CD4-positive, alpha-beta memory T cell (primary cell): ENCODE measurements at places on chromosomes 6 and 20. TPM values are rescaled to one million over a fixed set of nuclear protein-coding genes. Genes with fewer than 3 reads are reported as not detected.
A peak's percentile ranks its signal among the peaks of the same experiment; 100 is the strongest.

- H3K36me3 ChIP-seq = peaks cover 12% of the 10 kb centered on the region
- H3K4me1 ChIP-seq = peaks cover 39% of the 10 kb centered on the region
- DNase-seq = no peak
- peak overlapping the region; percentile 91 for H3K27ac ChIP-seq
Measured at GRCh38 chr6:135053406-135053805, 1.2 kb downstream of the HBS1L start.

Gene EYS
- 0.20 TPM for polyA plus RNA-seq

- H3K36me3 ChIP-seq = no peaks in the 10 kb centered on the region
- H3K27ac ChIP-seq = no peak within 1 kb of the TSS
- no peak within 1 kb of the TSS for H3K4me3 ChIP-seq
- no peaks in the 10 kb centered on the region for H3K27me3 ChIP-seq
Measured at GRCh38 chr20:9068841-9069663, at the start of gene PLCB4. Gene PLCB4 (plus strand): TSS chr20:9069087. CDS start chr20:9307815, 238,728 bp downstream.

GRCh38 chr6:107118976-107119375 is 3.7 kb upstream of the BEND3 start:
- H3K4me1 ChIP-seq = peaks cover 13% of the 10 kb centered on the region
- peaks cover 5% of the 10 kb centered on the region for H3K27me3 ChIP-seq
- no peak overlapping the region for H3K4me3 ChIP-seq
- DNase-seq = no peak
- H3K27ac ChIP-seq = no peak overlapping the region

DNA sequence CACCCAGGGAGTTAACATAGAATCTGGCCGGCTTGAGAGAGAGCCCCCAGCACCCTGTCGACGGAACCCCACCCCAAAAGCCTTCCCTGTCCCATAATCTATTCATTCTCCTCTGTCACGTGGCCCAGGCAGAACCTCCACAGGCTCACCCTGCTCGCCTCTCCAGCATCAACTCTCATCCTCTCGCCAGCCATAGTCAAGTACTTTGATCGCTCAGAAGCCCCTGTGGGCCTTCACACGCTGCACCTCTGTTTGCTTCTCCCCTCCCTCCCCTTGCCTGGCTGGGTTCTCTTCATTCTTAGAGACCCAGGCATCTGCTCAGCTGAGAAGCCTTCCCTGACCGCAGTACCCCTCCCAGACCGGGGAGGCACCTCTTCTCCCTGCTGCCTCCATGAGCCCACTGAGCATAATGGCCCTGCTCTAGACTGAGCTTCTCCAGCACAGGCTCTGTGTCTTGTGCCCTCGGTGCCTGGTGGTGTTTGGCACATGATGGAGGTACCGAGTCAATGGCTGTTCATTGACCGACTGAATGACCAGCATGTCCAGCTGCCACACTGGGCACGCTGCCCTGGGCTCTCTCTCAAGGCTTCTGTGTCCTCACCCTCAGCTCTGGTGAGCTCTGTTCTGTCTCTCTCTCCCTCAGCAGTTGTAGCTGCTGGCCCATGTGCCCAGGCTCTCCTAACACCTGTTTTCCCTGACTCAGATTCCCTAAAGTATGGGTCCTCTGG is 33.7 kb downstream of the PKIG start:
- H3K27ac ChIP-seq = no peak overlapping the region
- H3K36me3 ChIP-seq = peaks cover 15% of the 10 kb centered on the region
- DNase-seq = no peak
- H3K4me1 ChIP-seq = peaks cover 34% of the 10 kb centered on the region
- no peak overlapping the region for H3K4me3 ChIP-seq
- no peaks in the 10 kb centered on the region for H3K27me3 ChIP-seq

GRCh38 chr20:50387996-50388332 is 122.2 kb upstream of the PTPN1 start:
- no peak overlapping the region for H3K27ac ChIP-seq
- no peaks in the 10 kb centered on the region for H3K27me3 ChIP-seq
- no peaks in the 10 kb centered on the region for H3K36me3 ChIP-seq
- no peak for DNase-seq
- no peak overlapping the region for H3K4me3 ChIP-seq

- DNase-seq = no peak
- no peaks in the 10 kb centered on the region for H3K27me3 ChIP-seq
- no peak overlapping the region for H3K4me3 ChIP-seq
- H3K4me1 ChIP-seq = no peaks in the 10 kb centered on the region
- no peak overlapping the region for H3K27ac ChIP-seq
- H3K36me3 ChIP-seq = no peaks in the 10 kb centered on the region
Measured at GRCh38 chr20:61551401-61551800, 299.3 kb downstream of the CDH4 start.

Gene MCUR1
- polyA plus RNA-seq = 11.6 TPM
